Activated naive CD4-positive, alpha-beta T cell (primary cell): ENCODE measurements at places on chromosomes 16 and 17.

DNA sequence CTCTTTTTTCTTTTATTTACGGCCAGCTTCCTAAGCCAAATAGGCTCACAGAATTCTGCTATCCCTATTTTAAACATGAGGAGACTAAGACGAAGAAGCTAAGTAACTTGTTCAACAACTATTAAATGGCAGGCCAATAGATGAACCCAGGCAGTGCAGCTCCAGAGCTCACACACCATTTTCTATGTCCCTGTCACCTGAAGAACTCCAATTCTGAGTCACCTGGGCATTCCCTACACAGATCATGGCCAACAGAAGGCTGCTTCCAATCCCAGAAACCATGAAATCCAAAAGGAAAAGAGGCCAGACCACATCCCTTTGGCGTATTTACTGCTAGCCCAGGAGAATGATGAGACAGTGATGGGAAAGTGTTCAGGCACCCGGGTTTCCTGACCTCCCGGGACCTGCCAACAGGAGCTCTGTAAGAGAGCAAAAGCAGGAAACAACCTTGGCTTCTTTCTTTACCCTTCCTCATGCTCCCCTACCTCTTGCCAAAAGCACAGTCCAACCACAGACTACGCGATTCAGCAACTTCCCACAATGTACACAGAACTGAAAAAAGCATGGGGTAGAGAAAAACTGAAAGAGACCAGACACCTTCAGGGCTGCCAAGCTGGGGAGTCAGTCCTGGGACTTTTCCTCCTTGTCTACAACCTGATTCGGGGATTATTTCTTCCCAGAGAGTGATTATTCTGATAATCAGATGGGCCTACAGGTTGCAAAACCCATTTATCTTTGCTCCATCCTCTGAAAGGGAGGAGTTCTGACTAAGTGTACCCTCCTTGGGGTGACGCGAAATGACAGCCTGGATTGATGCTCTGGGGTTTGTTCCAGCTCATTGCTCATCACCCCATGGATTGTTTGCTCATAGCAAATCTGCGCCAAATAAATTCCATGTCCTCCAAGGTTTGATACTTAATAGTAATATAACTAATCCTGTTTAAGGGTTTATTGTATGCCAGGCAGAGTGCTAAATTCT, 47.8 kb upstream of the HAS3 start:
- no peak for DNase-seq

DNA sequence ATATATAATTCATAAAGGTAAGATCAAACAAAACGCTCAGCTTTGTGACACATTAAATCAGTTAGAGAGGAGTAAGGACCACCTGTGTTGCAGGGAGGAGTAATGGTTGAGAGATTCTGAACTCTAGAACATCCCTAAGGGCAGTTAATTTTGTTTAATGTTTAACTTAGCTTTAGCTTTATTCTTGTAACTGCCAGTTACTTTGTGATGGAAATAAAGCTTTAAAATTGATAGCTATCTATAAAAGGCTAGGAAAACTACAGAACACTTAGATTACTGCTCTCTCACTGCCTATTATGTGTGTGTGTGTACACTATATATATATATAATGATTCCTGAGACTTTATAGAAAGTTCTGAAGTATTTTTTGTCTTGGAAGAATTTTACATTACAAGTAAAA, 37.8 kb downstream of the PTRH2 start:
- no peak for DNase-seq

DNA sequence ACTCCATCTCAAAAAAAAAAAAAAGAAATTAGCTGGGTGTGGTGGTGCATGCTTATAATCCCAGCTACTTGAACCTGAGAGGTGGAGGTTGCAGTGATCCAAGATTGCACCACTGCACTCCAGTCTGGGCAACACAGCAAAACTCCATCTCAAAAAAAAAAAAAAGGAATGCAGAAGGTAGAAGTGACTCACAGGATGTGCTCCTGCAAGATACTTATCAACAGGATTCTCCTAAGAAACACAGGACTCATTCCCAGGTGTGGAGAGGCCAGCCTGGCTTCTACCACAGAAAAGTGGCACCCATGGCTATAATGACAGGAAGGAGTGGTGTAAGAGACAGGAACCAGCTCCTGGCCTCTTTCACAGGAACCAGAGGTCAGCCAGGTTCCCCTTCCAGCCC, 13.8 kb downstream of the ELMO3 start:
- no peak for DNase-seq

DNA sequence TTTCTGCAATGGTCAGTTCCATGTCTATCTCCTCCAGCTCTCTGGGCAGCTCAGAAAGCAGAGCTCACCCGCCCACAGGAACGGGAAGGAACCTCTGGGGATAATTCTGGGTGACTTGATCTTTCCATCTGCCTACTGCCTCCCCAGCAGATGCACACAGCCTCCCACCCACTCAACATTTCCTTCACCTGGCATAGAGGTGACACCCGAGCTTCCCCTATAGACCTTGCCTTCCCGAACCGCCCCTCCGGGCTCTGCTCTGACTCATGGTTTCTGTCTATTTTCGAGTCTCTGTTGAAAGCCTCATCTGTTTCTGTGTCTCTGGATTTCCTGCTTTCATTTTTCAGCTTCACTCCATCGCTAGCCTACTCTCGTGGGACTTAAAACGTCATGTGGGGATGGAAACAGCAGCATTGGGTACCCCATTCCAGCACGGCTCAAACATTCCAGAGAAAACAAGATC, 11.4 kb downstream of the GGA3 start:
- DNase-seq = peak; percentile 42

GRCh38 chr17:7466639-7467341, 12.6 kb downstream of the ZBTB4 start:
- no peak for DNase-seq

DNA sequence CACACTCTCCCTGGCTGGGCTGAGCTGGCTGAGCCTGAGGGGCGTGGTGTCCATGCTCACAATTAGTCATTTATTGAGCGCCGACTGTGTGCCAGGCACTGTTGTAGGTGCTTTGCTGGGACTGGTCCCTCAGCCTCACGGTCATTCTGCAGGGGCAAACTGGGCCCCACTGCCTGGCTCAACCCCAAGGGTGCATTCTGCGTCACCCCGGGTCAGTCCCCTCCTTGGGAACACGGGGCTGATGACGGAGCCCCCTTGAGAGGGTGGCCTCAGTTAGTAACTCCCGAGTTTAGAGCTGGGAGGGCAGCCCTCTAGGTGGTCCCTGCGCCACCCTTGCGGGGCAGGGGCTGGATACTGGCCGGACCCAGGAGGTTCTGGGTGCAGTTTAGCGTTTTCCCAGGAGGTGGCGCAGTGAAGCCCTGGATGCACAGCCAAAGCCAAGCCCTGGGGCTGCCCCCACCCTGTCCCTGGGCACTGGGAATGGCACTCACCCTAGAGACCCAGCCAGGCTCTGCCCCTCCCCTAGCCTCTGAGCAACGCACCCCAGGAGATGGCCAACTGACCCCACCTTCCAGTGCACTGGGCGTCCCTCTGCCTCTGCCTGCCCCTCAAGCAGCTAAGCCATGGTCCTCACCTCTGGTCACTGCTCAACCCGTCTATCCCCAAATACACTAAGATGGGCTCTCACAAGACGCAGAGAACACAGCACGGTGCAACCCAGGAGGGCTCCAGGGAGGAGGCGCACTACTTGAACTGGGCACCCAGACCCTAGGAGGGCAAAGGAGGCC, 243.2 kb upstream of the GSE1 start:
- peak; percentile 25 for DNase-seq
